ENCODE measurements at places on chromosomes 12 and 14. TPM values are rescaled to one million over a fixed set of nuclear protein-coding genes. Genes with fewer than 3 reads are reported as not detected.

SLC25A47 gene
- polyA plus RNA-seq: 0.27 TPM

DNA sequence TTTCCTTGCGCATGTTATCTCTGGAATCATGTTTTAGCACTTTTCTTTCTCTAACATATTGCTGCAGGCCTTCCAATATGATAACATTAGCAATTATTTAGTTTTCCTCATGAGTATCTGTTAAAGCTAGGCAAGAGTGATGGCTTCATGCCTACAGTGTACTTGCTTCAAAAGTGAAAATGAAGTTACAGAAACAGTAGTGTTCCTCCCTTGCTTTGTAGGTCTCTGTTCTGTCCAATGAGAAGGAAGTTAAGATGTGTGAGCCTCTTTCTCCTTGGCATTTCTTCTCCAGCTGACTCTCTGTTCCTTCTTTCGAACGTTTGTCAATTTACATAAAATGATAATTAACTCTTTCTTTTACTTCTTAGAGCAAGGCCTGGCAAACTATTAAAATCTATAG lies 22.2 kb downstream of the LRRIQ1 start:
- no peak for DNase-seq

GRCh38 chr12:9710584-9711375 lies 22.1 kb downstream of the CLECL1 start:
- DNase-seq: no peak

PLD4 gene
- 6.0 TPM for polyA plus RNA-seq

DNA sequence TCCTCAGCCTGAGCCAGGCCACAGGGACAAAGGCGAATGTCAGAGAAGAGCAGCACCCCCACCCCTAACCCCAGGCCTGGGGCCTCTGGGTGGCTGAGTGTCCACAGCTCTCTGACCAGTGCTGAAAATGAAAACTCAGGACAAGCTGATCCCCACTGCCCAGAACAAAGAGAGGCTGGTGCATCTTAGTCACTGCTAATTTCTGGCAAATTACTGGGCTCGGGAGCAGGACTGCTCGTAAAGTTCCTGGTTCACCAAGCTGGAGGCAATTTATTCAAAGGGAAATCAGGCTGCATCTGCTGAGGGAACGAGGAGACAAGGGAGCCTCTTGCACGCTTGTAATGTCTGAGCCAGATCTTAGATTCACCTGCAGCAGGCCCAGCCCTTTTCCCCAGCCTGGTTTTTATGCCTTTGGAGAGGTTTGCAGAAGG lies 43.2 kb downstream of the CALM1 start:
- peak; percentile 60 for DNase-seq

DNA sequence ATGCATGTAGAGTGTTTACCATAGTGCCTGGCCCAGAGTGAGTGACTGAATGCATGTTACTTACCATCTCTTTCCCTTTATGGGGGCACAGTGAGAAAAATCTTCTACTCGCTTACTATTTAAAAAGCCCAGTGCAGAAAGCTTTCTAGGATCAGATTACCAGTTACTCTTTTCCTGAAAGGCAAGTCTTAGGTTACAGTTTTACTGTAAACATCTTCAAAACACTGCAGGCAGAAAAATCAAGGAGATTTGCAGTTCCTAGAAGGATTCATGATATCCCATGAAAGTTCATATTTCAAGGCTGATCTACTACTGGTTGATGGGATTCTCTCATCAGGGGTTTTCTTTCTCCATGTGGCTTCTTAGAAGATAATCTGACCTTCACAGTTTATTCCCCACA lies 29.3 kb upstream of the DAAM1 start:
- no peak for DNase-seq

- no peak for DNase-seq
Observed at GRCh38 chr12:29614694-29615325, 117.3 kb upstream of the OVCH1 start.

Data from brain (organoid and tissue), 16 donors.